ENCODE measurements at places on chromosomes 4 and X.

GRCh38 chr4:39384563-39384962, 18.4 kb upstream of the RFC1 start:
- no peak for DNase-seq

- DNase-seq: no peak
Observed at GRCh38 chrX:129793604-129794191, 13.9 kb downstream of the SASH3 start.

DNA sequence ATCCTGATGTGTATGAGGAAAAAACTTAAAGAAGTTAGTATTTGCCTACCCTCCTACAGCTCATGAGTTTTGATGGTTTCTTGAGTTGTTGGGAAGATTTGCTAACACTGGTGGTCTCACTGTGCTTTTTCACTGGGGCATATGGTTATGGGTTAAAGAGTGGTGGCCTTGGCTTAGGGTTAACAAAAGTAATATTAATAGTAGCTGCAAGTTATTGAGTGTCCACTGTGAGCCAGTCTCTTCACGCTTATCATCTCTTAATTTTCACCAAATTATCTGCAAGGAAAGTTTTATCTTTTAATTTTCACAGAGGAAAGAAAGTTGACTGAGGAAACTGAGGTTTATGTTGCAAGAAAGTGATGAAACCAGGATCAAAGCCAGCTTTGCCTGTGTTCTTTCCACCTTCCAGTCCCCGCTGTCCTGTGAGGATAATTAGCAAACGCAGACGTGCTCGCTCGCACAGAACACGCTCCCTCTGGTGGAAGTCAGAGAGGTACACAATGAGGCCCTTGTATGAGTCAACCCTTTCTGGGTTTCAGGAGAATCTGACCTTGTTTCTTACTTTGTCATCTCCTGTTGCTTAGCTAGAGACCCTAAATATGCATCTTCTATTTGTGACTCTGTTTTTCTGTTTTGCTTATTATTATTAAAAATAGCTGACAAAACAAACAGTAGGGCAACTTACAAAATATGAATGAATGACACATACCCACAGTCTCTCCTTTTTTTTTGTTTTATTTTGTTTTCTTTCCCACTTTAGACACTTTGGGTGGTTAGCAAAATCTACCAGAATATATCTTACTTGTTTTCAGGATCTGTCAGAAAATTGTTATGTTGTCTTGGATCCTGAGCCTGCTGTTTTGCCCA, 94.3 kb downstream of the DDIT4L start:
- no peak for DNase-seq

DNA sequence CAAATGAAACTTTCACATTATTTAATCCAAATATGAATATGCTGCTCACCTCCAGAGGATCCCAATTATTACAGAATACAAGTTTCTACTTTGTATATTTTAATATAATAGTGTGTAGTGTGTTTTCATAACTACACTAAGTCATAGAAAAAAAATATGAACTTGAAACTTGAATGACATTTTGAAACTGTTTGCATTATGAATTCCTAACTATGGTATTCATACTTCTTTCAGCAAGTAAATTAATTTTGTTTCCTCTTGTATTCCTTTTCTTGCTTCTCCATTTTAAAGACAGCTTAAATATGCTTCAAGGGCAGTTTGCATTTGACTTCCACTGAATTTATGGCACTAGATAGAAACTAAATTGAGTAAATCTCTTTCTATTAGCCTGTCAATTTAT, 177.1 kb downstream of the BMPR1B start:
- DNase-seq: no peak

Measured in renal pelvis (tissue), 12 donors.